ENCODE measurements at places on chromosomes 13 and 19.

DNA sequence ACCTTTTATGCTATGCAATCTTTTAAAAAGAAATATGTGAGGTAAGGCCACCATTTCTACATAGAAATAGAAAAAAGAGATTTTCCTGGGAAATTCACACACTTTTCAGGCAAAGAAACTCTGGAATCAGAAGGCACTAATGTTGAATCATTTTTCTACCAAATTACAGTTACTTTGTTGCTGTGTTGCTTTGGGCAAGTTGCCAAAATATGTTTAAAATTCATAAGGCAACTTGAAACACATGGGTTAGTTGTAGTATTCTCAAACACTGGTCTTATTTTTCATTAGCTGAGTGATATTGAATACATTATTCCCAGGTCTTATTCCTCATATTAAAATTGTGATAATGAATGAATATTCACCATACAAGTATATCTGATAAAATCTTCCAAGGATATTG, 195.0 kb upstream of the SLITRK1 start:
- DNase-seq, result no peak

DNA sequence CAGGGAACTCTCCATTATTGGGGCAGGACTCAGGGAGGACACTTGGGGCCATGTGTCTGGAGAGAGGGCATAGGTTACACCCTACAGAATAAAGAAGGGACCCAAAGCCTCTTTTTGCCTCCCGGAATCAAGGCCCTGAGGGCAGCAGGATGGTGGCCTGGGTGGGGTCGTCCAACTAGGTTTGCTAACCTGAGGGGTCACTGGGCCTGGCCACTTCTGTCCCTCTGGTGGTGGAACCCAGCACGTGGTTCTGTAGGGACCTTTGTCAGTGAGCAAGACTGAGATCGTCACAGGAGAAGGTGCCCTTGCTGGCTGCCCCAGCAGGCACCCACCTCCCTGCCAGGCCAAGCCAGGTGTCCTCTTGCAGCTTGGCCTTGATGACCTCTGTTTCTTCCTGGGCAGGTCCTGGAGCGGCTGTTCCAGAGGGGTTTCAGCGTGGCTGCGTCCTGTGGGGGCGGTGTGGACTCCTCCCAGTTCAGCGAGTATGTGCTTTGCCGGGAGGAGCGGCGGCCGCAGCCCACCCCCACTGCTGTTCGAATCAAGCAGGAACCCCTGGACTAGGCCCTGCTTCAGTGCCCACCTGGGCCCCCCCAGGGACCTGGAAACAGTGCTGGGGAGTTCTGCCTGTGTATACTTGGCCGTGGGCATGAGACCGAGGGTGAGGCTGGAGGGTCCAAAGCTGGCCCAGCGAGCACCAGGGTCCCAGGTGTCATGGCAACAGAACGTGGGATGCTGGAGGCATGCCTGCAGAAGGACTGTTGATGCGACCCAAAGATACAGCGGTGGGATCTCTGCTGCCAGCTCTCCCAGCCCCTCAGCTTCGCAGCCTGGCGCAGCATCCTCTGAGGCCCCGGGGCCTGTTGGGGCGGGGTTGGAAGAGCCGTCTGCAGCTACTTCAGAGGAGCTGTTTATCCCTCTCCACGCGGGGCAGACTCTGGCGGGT, 16.0 kb downstream of the KCTD15 start:
- no peak for DNase-seq

DNA sequence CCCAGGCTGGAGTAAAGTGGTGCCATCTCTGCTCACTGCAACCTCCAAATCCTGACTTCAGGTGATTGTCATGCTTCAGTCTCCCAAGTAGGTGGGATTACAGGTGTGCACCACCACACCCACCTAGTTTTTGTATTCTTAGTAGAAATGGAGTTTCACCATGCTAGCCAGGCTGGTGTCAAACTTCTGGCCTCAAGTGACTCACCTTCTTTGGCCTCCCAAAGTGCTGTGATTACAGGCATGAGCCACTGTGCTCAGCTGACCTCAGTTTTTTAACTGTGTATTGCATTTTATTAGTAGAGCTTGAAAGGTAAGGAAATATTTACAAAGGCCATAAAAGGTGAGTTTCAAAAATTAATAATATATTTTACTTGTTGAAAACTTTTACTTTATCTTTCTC, 2.3 kb downstream of the ZNF726 start:
- DNase-seq, result no peak

DNA sequence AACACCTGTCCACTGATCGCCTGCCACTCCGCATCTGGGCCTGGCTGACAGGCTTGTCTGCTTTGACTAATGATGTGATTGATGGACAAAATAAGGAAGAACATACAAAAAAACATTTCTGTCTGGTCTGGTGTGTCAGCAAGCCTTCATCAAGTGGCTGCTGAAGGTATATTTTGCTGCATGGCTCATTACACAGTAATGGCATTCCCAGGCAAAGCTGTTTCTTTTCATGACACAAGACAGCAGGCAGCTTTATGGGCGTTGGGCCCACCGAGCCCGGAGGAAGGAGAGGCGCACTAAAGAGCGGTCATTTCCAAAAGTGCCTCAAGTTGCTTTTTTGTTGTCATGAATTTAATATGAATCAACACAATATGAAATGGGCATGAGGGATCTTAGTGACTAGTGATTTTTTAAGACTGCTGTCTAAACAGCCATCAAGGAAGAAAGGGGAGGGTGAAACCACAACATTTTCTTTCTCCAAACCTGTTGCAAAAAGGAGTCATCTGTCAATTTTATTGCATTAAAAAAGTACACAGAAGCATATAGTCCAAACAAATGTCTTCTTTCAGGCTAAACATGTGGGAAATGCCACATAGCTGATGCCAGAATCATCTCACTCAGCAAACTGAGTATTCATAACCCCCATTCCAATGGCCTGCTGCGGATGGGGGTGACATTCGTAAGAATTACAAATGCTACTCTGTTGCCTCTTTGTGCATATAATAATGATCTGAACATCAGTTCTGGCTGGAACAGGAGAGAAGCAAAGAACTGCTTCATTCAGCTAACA, 476.6 kb downstream of the ZNF536 start:
- DNase-seq, result no peak

- no peak for DNase-seq
Measured at GRCh38 chr19:49200238-49200862, 42.8 kb downstream of the TRPM4 start.

DNA sequence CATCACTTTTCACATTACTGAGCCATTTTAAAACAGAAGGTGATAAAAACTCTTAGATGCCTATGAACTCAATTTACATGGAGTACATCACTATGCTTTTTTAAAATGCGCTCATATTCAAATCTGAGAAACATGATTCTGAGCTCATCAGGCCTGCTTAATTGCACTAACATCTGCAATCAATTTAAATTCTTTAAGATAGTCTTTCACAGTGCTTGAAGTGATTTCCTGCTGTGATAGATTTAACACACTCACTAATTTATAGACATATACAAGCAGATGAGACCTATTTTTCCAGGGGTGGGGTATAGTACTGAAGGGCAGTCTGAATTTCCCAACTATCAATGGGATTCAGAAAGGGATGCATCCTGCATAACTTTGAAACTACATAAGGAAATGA, 82.9 kb downstream of the DIAPH3 start:
- no peak for DNase-seq

DNA sequence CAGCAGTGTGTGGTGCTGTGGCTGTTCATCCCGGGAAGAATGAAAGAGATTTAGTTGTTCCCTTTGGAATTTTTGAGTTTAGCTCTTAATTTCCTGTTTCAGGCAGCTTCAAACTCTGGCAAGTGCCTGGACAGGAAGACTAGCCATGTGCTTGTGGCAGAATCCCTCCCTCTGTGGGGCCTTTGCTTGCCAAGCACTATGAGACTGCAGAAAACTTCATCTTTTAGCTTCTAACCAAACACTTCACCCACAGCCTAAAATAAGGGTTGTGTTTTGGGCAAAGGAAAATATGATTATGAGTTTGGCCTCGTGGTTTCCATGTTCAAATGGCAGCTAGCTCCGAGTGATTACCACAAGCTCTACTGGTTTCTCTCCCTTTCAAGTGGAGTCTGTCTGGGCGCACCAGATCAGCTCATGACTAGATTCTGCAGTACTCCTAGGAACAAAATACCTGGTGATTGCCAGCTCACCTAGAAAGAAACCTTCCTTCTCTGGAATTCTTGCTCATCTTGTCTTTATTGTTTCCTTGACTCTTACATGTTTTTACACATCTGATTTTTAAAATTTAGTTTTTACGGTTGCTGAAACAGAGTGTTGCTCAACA, 707.5 kb downstream of the SLITRK6 start:
- no peak for DNase-seq

All from NCI-H510A (cell line).